ENCODE measurements at places on chromosomes 6 and 20. TPM values are rescaled to one million over a fixed set of nuclear protein-coding genes. Genes with fewer than 3 reads are reported as not detected.

KCNK17 gene
- not detected for total RNA-seq

ENPP5 gene
- total RNA-seq = 0.99 TPM

HMGCLL1 gene
- total RNA-seq = not detected

SH3BGRL2 gene
- total RNA-seq = 61.2 TPM

NKAIN2 gene
- 0.37 TPM for total RNA-seq

TCF21 gene
- total RNA-seq = not detected
